ENCODE measurements at places on chromosomes 2 and 18. TPM values are rescaled to one million over a fixed set of nuclear protein-coding genes. Genes with fewer than 3 reads are reported as not detected.

DNA sequence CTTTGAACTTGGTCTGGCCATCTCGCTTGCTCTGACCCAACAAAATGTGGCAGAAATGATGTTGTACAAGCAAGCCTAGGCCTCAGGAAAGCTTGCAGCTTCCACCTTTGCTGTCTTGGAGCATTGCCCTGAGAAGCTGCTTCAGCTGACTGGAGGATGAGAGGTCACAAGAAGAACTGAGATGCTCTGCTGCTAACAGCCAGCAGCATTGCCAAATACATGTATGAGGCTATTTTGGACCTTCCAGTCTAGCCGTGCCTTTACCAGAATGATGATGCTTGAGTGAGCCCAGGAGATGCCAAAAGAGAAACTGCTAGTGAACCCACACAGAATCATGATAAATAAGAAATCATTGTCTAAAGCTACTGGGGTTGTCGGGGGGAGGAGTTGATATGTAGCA lies 13.2 kb upstream of the ITGAV start:
- DNase-seq, result no peak

The STARD7 gene
- total RNA-seq, result 169 TPM

GRCh38 chr2:221914334-221914880 lies 342.3 kb upstream of the EPHA4 start:
- DNase-seq, result no peak

The MC5R gene
- not detected for total RNA-seq

DNA sequence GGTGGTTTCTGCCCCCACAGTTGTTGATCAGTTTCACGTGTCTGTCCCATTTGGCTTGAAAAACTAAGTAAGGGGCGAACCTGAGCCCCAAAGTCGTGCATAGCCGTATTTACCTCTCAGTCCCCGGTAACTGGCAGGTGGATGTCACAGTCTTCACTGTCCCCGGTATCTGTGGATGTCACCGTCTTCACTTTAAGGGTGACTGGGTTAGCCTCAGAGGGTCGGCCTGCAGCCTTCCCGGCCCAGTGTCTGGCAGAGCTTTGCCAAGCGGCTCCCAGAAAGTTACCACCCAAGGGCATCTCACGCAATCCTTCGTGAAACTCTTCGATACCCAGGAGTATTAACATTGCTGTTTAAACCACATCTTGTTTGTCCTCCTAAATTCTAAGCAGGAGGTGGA lies 125.3 kb upstream of the CTDP1 start:
- no peak for DNase-seq

DNA sequence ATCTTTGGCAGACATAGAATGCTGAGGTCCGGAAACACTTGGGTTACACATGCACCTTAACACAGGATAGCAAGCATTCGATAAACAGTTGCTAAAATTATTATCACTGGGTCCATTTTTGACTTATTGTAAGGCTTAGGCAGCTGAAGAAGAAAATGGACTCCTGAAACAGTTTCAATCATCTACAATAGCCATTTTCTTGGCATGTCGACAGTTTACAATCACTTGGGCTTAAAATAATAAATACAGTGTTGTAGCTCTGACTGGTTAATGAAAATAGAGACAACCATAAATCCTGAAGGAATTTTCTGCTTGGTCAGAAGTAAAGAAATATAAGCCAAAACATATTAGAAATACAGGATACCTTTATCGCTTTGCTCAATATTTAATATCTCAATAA lies 169.2 kb downstream of the XIRP2 start:
- DNase-seq, result no peak

The RIOK3 gene
- total RNA-seq, result 34.9 TPM

- peak; percentile 30 for DNase-seq
These were observed at the start of gene PXDN for GRCh38 chr2:1744446-1745170. Gene PXDN (minus strand): TSS chr2:1744515. CDS start chr2:1744455, 60 bp downstream.

GRCh38 chr2:66171530-66171929 lies 263.4 kb upstream of the MEIS1 start:
- no peak for DNase-seq

GRCh38 chr18:56873441-56874140 lies 222.4 kb downstream of the WDR7 start:
- no peak for DNase-seq

The ARHGAP25 gene
- 0.56 TPM for total RNA-seq

DNA sequence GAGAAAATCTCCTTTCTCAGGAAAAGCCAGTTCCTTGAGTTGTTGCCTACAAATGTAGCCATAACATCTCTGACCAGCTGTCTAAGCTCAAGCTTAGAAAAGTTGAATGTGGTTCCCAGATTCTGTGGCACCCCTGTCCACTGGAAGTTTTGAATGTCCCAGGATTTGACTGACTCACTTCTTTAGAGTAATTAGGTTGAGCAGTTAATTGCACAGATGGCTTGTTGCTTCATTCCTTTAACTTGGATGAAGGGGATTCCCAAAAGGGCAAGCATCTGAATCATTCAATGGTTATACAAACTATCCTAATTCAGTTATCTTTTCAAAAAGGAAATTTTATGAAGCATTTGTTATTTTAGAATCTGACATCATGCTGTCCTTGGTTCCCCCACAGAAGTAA lies 374.7 kb downstream of the LNPK start:
- no peak for DNase-seq

GRCh38 chr2:9773903-9774239 lies 69.4 kb upstream of the TAF1B start:
- DNase-seq, result no peak

GRCh38 chr2:192749611-192750200 lies 555.0 kb upstream of the TMEFF2 start:
- DNase-seq, result peak; percentile 29

DNA sequence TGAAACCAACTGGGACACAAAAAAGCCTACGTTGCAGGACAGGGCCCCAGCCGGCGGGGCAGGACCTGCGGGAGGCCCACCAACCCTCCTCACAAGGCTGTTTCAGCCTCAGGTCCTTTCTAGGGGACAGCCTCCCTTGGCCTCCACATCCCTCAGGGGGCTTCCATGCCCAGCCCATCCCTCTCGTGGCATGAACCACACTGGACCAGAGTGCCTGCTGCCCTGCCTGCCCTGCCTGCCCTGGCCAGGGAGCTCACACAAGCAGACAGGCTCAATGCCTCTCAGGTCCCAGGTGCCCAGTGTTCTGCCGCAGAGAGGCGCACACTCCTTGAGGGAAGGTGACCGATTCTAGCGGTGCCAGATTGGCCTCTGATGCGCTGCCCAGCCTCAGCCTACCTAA lies 57.4 kb downstream of the HDAC4 start:
- DNase-seq, result no peak

GRCh38 chr2:8996006-8996405 lies 7.5 kb downstream of the MBOAT2 start:
- DNase-seq, result no peak

- DNase-seq, result no peak
These were observed 13.8 kb upstream of the SATB2 start for GRCh38 chr2:199471443-199472057.

GRCh38 chr2:79393806-79394484 lies 118.9 kb upstream of the CTNNA2 start:
- DNase-seq, result peak; percentile 74

DNA sequence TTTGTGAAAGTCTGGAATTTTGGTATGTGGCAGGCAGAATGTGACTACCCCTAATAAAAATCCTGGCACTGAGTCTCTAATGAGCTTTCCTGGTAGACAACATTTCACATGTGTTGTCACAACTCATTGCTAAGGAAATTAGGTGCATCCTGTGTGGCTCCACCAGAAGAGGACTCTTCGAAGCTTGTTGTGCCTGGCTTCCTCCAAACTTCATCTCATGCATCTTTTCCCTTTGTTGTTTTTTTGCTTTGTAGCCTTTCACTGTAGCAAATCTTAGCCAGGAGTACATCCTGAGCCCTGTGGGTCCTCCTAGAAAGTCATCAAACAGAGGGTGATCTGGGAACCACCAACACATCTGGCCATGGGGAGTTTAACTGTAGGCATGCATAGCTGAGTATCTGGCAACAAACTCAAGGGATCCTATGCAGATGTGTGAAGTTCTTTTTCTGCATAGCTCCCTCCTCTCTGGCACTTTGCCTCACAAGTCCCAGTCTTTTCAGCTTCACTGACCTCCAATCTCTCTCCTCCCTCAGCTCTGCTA lies 42.1 kb upstream of the SERTAD2 start:
- no peak for DNase-seq

DNA sequence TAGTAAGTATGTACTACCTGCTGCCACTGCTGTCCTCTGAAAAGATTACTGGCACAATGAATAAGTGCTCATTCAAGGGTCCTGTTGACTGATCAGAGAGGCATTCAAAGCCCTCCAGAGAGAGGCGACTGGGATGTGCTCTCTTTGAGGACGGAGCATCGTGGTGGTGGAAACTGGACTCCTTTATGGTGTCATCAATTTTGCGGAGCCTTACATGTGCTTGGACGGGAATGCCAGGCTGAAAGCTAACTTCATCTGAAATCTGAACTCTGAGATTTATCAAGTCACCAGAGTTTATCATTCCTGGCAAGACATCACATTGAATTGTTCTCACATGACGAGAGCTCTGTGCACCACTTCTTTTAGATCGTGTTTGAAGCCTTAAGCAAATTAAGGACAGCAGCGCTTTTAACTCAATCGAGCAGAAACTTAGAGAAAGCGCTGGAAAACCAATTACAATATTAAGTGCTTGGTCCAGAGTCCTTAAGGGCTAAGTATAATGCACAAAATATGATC lies 138.3 kb downstream of the NCK2 start:
- no peak for DNase-seq

GRCh38 chr18:51236225-51236624 lies 38.7 kb upstream of the MEX3C start:
- DNase-seq, result peak; percentile 96

The SPR gene
- total RNA-seq, result 52.5 TPM

GRCh38 chr2:27231921-27232320 lies 14.8 kb downstream of the CAD start:
- DNase-seq, result no peak

DNA sequence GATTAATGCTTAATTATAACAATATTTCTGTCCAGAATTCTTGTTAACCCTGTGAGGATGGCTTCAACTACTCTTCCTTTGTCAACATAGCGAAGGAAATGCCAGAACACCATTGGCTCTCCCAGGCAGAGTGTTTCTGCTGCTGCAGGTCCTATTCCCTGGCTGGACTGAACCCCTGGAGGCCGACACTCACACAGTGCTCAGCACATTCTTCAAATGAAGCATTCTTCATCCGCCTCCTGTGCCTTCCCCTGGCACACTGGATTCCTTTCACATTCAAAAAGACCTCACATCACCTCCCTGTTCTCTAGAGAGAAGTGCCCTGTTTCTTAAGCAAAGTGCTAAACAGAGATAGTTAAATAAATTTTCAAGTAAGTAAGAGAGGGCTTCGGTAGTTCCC lies 187.3 kb upstream of the MSH6 start:
- DNase-seq, result no peak

DNA sequence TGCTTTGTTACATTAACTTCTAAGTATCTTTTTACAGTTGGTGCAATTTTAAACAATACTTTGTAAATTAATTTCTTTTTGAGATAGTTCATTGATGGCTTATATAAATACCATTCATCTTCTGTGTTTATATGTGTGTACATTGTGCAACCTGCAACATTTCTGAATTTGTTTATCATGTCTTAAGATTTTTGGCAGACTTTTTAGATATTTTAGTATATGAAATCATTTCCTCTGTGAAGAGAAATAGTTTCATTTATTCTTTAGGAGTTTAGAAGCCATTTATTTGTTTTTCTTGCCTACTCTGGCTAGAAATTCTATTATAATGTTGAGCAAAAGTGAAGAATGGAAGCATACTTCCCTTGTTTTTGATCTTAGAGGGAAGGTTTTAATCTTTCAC lies 337.8 kb upstream of the DSEL start:
- DNase-seq, result no peak

- no peak for DNase-seq
These were observed 186.7 kb upstream of the ETAA1 start for GRCh38 chr2:67210430-67210829.

DNA sequence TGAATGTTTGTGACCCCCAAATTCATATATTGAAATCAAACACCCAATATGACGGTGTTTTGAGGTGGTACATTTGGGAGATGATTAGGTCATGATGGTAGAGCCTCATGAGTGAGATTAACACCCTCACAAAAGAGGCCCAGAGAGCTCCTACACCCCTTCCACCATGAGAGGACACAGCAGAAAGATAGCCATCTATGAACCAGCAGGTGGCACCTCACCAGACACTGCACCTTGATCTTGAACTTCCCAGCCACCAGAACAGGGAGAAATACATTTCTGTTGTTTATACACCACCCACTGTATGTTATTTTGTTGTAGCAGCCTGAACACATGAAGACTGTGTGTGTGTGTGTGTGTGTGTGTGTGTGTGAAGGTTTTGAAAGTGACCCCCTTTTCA lies 58.1 kb downstream of the ST3GAL5 start:
- no peak for DNase-seq

The CPO gene
- 0.39 TPM for total RNA-seq

The IGFBP5 gene
- total RNA-seq, result 374 TPM

- no peak for DNase-seq
These were observed 23.3 kb upstream of the NFATC1 start for GRCh38 chr18:79372461-79372860.

GRCh38 chr2:38147333-38148121 lies 71.6 kb upstream of the CYP1B1 start:
- no peak for DNase-seq

GRCh38 chr18:26091047-26091630 lies 726 bp upstream of the SS18 start:
- DNase-seq, result peak; percentile 61

- DNase-seq, result no peak
These were observed 1250.7 kb upstream of the FAM98A start for GRCh38 chr2:34849827-34850226.

The PROKR1 gene
- not detected for total RNA-seq

GRCh38 chr2:136029149-136029548 lies 43.7 kb upstream of the DARS1 start:
- no peak for DNase-seq

DNA sequence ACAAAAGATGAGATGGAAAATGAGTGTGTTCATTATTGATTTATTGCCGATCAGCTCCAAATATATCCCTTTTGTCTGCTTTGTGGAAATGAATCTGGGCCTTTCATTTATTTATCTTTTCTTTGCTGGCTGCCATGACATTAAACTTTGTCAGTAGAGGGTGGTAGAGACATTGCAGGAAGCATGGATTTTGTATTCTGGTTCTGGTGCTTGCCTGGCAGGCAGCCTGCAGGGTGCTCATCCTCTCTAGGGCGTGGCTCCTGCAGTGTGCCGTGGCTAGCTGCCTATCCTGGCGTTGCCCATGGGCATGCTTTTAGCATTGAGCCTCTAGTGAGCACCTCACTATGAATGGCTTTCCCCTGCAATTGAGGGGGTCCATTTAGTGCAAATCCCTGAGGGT lies 593.1 kb downstream of the RNF144A start:
- no peak for DNase-seq

GRCh38 chr2:76385943-76386342 lies 675.2 kb upstream of the GCFC2 start:
- no peak for DNase-seq

DNA sequence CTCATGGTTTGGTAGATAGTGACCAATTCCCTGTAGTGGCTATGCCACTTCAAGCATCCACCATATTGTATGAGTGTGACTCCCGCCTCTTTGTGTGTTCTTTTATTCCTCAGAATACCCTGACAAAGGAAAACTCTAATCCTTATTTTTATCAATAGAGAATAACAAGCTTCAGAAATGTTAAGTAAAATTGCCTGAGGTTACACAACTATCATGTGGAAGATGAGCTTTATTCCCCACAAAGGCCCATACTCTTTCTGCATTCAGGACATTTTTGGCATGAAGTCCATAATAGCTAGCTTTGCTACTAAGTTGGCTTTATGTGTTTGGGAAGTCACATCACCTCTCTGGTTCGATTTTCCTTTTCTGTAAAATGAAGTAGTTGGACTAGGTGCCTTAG lies 276.8 kb downstream of the PIK3C3 start:
- DNase-seq, result no peak
